ENCODE measurements at places on chromosomes 16 and 17.

GRCh38 chr17:59428916-59429485 lies 97.5 kb downstream of the YPEL2 start:
- no peak for DNase-seq

GRCh38 chr17:17205368-17206123 lies 587 bp downstream of the PLD6 start:
- peak; percentile 80 for DNase-seq

GRCh38 chr17:40062329-40063186 lies at the start of gene THRA:
TSS of gene THRA (plus strand) at chr17:40062965. CDS start at chr17:40074489, 11,524 bp downstream.
- peak; percentile 85 for DNase-seq

- DNase-seq: no peak
Observed at GRCh38 chr17:62637809-62638208, 10.3 kb downstream of the MRC2 start.

DNA sequence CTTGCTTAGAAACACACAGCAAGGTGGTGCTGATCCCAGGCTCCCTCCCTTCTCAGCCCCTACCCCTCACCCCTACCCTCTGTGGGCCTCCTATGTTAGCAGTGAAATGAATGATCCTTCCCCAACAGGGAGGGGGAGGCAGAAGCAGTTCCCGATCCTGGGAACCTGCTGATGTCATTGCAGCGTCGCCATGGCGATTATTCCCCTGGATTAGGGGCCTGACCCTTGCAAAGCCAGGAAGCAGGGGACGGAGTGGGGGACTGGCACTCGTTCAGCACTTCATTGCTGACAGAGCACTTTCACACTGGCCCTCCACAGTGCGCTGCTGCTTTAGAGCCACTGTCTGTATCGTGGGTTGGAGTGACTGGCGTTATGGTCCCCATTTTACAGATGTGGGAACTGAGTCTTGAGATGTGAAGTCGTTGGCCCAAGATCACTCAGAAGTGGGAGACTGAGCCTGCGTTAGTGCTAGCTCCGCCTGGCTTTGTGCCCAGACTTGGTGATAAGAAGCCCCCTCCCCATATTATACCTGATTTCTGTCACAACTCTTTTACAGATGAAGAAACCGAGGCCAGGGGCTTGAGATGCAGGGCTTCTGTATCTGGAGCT lies 26.6 kb downstream of the LASP1 start:
- DNase-seq: no peak
